ENCODE measurements at places on chromosomes 3 and 15.

GRCh38 chr15:34725556-34725955 is 29.2 kb downstream of the GJD2 start:
- DNase-seq: no peak

DNA sequence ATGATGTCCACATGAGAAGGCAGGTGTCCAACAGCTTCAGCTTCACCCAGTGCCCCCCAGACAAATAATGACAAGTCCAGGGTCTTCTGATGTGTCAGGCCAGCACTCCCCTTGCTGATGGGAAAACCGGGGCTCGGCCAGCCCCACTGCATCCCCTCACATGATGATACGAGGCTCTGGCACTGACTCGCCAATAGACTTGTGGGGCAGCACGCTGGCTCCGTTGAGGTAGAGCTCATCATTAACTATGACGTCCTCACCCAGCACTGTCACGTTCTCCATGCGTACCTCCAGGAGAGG is 2.1 kb upstream of the AMIGO3 start:
- no peak for DNase-seq

GRCh38 chr3:43014956-43015355 is 35.8 kb downstream of the GASK1A start:
- DNase-seq: no peak

- DNase-seq: no peak
These were observed 279.7 kb downstream of the LPP start for GRCh38 chr3:188433521-188434150.

DNA sequence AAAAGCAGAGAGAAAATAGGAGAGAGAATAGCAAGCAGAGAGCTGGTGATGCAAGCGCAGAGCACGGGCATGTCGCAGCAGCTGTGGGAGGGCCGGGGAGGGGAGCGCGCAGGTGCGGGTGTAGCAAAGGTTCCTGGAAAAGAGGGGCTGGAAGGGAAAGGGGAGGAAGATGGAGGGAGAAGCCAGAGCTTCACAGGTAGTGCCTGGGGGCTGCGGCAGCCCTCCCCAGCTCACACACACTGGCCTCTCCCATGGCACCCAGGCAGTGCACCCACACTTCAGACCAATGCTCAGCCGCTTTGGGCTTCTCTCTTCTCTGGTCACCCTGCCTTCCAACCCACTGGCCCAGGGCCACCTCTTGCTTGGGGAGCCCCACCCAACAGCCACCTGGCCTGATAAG is 72.1 kb downstream of the ADAMTS7 start:
- DNase-seq: no peak
